ENCODE measurements at places on chromosomes 1 and 21.
A peak's percentile ranks its signal among the peaks of the same experiment; 100 is the strongest.

DNA sequence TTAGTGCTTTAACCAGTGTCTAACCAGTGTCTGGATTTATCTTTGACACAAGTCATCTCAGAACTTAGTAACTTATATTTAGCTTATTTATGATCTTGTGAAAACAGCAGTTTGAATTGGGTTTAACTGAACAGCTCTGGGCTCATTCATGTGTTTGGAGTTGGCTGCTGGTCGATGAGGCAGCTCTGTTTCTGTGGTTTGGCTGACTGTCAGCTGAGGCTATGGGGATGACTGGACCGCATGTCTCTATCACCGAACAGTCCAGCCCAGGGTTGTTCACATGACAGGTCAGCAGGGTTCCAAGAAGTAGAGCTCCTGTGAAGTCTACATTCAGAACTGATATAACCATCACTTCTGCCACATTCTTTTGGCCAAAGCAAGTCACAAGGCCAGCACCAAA is 29.1 kb upstream of the C21orf91 start:
- no peak for DNase-seq

DNA sequence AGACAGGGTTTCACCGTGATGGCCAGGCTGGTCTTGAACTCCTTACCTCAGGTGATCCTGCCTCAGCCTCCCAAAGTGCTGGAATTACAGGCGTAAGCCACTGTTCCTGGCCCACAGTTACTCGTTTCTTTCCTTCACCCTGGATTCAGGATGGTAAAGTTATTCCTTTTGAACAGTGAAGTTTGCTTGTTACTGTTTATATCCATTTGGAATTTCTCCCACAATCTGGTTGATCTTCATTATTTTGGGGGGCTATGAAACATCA is 43.0 kb downstream of the WDR4 start:
- DNase-seq = no peak

- DNase-seq = peak; percentile 34
Observed at GRCh38 chr1:41735631-41736260, 183.0 kb downstream of the HIVEP3 start.

GRCh38 chr1:68433395-68433794 is 16.4 kb downstream of the RPE65 start:
- DNase-seq = no peak

GRCh38 chr1:235342039-235342438 is 13.7 kb downstream of the GGPS1 start:
- no peak for DNase-seq

DNA sequence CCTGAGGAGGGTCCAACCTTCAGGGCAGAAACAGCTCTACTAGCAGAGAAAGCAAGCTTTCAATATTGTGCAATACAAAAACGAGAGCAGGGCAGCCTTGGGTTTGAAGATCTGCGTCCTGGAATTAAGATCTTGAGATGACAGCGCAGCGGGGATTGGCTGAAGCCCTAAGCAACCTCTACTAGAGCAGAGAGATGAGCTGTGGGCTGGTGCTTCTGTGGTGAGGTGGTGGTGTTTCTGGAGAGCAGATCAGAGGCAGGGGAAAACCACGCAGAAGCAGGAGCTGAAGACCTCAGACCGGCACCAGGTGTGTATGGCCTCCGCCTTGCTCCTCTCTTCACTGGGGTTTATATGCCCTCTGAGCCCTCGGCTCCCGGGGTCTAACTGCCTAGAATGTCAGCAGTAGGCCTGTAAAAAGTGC is 12.5 kb downstream of the TRAF3IP3 start:
- no peak for DNase-seq

GRCh38 chr1:161987303-161987702 is 36.4 kb downstream of the OLFML2B start:
- DNase-seq = no peak

- DNase-seq = no peak
Observed at GRCh38 chr1:187771396-187771795, 942.6 kb downstream of the PLA2G4A start.

GRCh38 chr1:90919900-90920299 is 101.9 kb downstream of the ZNF644 start:
- DNase-seq = no peak

- DNase-seq = peak; percentile 24
Observed at GRCh38 chr1:240149484-240150094, 57.9 kb downstream of the FMN2 start.

GRCh38 chr1:245043611-245043940 is 111.2 kb upstream of the KIF26B start:
- DNase-seq = no peak

DNA sequence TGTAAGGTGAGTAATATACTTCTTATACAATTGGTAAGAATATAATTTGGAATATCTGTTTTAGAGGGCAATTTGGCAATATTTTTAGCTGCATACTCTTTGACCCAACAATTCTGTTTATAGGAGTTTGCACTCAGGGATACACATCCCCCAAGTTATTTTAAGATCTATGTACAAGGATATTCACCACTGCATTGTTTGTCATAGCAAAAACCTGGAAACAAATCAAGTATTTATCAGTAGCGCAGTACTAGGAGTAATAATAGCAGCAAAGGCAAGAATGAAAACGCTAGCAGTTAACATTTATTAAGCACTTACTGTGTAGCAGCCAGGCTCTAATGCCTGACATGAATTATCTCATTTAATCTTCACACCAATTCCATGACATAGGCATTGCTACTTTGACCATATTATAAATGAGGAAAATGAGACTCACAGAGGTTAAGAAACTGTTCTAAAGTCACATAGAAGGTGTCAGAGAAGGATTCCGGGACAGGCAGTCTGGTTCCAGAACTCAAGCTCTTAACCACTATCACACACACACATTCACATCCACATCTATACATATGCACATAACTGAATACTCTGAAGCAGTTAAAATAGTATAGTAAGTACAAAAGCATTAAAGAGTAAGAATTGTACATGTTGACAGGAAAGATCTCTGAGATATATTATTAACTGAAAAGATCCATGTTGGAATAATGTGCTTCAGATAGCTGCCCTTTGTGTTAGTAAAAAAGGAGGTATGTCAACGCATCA is 30.6 kb downstream of the PHC2 start:
- DNase-seq = no peak

- no peak for DNase-seq
Observed at GRCh38 chr1:15775706-15776105, 17.1 kb downstream of the FBLIM1 start.

- no peak for DNase-seq
Observed at GRCh38 chr1:13495186-13495585, 18.6 kb downstream of the LRRC38 start.

GRCh38 chr1:5972198-5972520 is 20.1 kb downstream of the NPHP4 start:
- no peak for DNase-seq

DNA sequence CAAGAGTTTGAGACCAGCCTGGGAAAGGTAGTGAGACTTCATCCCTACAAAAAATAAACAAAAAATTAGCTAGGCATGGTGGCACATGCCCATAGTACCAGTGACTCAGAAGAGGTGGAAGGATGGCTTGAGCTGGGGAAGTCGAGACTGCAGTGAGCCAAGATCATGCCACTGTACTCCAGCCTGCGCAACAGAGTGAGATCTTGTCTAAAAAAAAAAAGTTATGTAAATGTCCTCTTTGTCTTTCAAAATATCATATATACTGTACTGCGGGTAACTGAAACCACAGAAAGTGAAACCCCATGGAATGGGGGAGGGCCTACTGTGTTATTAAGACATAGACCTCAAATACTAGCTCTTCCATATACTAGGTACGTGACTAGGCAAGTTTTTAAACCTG is 20.8 kb downstream of the ACADM start:
- peak; percentile 80 for DNase-seq

- no peak for DNase-seq
Observed at GRCh38 chr1:235088907-235089306, 39.7 kb downstream of the TOMM20 start.

GRCh38 chr1:53982034-53982762 is 35.8 kb downstream of the LDLRAD1 start:
- DNase-seq = peak; percentile 52

- DNase-seq = peak; percentile 14
Observed at GRCh38 chr1:236141447-236142252, 689 bp upstream of the GPR137B start.

DNA sequence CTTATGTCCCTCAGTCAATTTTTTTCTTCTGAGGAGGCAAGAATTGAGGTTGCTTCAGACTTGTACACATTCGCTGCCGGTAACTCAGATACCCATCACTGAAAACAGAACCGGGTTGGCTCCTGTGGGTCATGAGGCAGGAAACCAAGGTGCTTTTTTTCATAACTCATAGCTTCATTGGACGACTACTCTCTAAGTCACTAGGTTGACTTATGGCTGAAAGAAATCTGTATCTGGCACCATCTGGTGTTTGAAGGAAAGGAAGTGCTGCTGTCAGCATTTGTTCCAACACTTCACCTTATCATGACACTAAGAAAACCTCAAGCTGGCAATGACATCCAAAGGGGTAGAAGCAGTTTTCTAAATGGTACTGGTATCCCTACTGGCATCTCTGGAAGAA is 82.3 kb downstream of the TBX19 start:
- DNase-seq = no peak

DNA sequence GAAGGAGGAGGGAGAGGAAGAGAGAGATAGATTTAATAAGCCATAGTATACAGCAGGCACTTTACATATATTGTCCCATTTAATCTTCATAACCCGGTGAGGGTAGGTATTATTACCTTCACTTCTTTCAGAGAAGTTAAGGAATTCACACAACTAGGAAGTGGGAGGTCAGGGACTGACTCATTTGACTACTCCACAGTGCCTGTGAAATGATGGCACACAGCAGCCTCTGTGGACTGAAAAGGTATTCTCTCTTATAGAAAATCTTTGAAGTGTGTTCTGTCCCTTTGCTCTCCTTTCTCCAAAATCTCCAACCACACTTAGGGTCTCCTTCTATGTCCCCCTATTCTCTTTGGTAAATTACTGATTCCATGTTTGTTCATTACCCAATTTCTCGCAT is 23.9 kb downstream of the PALMD start:
- no peak for DNase-seq

DNA sequence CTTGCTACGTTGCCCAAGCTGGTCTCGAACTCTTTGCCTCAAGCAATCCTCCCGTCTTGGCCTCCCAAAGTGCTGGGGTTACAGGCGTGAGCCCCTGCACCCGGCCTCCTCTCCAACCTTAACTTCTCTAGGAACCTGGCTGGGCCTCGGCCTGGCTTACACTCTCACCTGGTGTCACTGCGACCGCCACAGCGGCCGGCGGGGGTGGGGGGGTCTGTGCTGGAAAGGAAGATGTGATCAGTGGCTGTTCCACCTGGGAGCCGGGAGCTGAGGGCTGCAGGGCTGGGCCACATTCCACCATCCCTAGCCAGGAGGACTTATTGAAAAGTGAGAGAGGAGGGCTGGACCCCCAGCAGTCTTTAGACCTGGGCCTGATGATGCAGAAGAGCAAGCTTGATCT is 48.6 kb downstream of the HSPG2 start:
- no peak for DNase-seq

GRCh38 chr1:42930178-42931107 is 28.2 kb downstream of the SLC2A1 start:
- no peak for DNase-seq

GRCh38 chr1:40665335-40666171 is at the start of gene RIMS3:
TSS of gene RIMS3 (minus strand) at chr1:40665682. CDS start at chr1:40641925, 23,757 bp downstream.
- DNase-seq = peak; percentile 78

- no peak for DNase-seq
Observed at GRCh38 chr1:164771619-164772361, 212.8 kb downstream of the PBX1 start.

- DNase-seq = peak; percentile 52
Observed at GRCh38 chr1:27542463-27543273, 52.7 kb upstream of the WASF2 start.

GRCh38 chr1:167216809-167217208 is 3.9 kb upstream of the POU2F1 start:
- DNase-seq = no peak

- DNase-seq = no peak
Observed at GRCh38 chr1:219875860-219876259, 52.5 kb downstream of the SLC30A10 start.

DNA sequence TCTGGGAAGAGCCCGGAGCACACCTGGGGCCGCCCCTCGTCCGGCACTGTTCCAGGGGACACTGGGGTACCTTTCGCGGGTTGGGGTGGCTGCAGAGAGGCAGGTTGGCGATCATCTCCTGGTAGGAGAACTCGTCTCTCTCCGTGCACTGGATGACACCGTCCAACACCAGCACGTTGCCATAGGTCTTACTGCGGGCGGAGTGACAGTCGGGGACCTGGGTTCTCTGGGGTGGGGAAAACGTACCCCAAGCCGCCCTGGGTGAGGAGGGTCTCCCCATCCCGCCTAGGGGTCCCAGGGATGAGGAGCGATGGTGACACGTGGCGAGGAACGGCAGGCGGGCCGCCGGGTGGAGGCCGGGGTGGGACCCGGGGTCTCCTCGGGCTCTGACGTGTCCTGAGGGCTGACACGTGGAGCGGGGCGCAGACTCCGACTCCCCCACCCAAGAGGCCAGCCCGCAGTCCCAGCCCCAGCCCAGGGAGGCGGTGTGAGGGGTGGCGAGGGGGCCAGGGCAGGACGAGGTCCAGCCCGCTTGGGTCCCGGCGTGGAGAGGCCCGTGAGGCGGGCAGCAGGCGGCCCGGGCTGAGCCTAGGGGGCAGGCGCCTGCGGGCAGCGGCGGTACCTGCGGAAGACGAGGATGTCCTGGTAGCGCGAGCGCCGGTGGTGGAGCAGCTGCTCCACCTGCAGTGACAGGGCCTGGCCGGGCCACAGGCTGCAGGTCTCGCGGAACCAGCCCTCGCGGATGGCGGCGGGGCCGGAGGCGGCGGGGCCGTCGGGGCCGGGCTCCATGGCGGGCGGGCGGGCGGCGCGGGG is 457 bp downstream of the SRM start:
- no peak for DNase-seq

GRCh38 chr1:220902916-220903315 is 23.7 kb downstream of the HLX start:
- no peak for DNase-seq

DNA sequence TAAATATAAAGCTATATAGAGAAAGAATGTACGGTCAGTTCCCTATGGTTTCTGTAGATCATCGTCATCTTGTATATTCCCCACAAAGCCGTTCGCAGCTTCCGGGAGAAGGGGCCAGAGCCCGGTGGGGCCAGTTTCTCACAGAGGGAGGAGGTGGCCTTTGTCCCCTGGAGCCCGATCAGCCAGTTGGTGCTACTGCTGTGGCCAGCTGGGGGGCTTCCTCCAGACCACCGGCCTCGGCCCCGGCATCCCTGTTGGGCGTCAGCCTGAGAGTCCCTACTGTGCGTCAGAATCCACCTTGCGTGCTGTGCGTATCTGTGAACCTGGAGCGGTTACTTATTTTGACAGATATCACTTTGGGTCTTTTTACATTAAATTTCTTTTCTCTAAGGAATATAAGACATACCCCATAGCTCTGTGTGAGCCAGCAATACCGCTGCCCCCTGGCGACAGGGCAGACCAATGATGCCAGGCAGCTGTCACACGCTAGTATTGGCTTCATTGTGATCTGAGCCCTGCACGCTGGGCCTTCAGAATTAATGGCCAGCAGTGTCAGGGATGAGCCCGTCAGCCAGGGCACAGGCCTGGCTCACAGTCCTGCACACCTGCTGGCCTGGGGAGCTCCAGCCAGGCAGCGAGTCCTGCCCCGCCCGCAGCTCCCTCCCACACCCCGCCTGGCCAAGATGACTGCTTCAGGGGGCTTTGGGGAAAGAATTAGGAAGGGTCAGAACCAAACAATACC is 145.9 kb downstream of the PGBD5 start:
- no peak for DNase-seq

GRCh38 chr1:16267690-16268180 is 30.8 kb upstream of the CPLANE2 start:
- no peak for DNase-seq

Data from inflammatory macrophage (primary cell).